ENCODE measurements at places on chromosomes 16 and 17.

DNA sequence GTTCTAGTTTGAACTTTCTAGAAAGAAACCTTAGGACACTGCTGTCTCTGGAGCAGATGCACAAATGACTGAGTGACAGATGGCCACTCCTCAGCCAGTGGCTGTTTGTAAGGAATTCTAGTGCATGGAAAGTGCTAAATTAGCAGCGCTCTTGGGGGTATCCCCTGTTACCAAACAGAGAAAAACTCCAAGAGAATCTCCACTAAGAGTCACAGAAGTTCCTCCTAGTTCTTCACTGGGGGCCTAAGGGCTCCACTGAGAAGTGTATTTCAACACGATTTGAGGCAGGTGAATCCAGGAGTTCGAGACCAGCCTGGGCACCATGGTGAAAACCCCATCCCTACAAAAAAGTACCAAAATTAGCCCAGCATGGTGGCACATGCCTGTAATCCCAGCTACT lies 18.1 kb upstream of the IRF8 start:
- DNase-seq, result no peak

GRCh38 chr17:20010099-20010863 lies 1.1 kb downstream of the SPECC1 start:
- peak; percentile 33 for DNase-seq

GRCh38 chr17:28871056-28871579 lies 16.3 kb downstream of the ERAL1 start:
- no peak for DNase-seq

- no peak for DNase-seq
These were observed 117.6 kb downstream of the C16orf78 start for GRCh38 chr16:49491106-49491670.

GRCh38 chr16:50308237-50308965 lies 42.0 kb downstream of the ADCY7 start:
- DNase-seq, result no peak

DNA sequence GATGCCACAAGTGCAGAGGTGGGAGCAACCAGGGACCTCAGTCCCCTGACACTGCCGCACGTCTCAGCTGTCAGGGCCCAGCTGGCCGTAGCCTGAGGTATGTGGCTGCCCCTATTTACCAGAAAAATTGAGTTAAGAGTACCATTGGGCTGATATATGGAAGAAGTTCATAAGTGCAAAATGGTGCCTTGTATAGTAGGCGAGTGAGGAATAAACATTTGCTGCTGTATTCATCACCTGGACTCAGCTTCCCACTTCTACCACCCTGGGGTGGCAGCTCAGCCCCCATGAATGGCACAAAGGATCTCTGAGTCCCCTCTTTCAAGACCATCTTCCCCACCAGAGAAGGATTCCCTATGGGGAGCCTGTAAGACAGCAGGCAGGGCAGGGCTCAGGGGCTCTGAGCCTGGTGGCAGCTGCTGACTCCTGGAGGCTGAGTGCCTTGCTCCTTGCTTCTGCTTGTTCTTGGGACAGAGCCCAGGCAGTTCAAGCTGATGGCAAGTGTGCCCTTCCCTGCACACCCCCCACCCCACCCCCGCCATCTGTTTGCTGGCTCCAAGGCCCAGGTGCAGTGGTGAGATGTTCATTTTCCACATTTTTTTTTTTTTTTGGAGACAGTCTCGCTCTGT lies 29.0 kb downstream of the TRPV2 start:
- DNase-seq, result no peak

GRCh38 chr17:18380471-18381157 lies 3.0 kb downstream of the EVPLL start:
- DNase-seq, result no peak
